ENCODE measurements at places on chromosomes 11 and 22. TPM values are rescaled to one million over a fixed set of nuclear protein-coding genes. Genes with fewer than 3 reads are reported as not detected.

DNA sequence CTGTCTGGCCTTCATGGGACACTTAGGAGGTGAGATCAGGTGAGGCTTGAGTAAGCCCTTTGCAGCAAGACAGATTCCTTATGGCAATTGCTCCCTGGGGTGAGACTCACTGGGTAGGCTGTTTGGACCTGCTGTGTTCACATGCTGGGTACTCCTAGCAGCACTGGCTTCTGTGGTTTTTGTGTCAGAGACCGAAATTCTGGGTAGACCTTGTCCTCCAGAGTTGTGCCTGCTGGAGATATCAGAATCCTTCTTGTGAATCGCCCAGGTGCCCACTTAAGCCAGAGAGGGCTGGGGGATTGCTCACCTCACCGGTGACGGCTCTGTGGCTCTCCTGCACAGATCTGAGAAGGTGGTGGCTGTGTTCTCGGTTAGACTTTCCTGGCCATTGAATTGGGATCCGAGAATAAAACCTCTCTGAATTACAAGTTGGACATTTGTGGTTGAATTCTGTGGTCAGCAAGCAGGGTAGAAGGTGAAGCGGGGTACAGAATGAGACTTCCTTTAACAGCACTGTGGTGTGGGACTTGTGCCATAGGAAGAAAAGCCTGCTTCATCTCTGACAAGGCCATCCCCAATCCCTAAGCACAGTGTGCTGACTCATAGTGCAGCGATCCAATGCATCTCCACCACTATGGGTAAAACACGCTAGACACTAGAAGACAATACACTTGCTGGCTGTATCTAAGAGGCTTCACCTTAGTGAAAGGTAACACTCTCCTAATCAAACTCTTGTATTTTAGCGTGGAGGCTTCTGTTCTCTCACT, 52.5 kb upstream of the TTC12 start:
- no peak for ATAC-seq

DNA sequence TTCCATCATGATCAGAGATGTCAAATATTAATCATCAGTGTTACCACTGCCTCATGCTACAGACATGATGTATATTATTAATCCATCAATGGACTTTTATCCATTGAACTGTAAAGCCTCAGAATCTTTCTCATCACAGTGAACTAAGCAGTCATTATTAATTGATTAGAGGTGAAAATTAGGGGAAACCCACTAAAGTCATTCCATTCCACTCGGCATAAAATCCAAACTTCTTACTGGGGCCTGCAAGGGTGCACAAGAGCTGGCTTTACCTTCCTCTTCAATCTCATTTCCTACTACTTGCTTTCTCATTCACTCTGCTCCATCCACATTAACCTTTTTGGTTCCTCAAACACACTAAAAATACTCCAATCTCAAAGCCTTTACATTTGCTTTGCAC, 7.9 kb upstream of the CD44 start:
- ATAC-seq = no peak

GRCh38 chr11:116473790-116474346, 298.9 kb downstream of the BUD13 start:
- ATAC-seq = no peak

LINC01488 gene
- total RNA-seq = not detected
